ENCODE measurements at places on chromosomes 1 and 21.

DNA sequence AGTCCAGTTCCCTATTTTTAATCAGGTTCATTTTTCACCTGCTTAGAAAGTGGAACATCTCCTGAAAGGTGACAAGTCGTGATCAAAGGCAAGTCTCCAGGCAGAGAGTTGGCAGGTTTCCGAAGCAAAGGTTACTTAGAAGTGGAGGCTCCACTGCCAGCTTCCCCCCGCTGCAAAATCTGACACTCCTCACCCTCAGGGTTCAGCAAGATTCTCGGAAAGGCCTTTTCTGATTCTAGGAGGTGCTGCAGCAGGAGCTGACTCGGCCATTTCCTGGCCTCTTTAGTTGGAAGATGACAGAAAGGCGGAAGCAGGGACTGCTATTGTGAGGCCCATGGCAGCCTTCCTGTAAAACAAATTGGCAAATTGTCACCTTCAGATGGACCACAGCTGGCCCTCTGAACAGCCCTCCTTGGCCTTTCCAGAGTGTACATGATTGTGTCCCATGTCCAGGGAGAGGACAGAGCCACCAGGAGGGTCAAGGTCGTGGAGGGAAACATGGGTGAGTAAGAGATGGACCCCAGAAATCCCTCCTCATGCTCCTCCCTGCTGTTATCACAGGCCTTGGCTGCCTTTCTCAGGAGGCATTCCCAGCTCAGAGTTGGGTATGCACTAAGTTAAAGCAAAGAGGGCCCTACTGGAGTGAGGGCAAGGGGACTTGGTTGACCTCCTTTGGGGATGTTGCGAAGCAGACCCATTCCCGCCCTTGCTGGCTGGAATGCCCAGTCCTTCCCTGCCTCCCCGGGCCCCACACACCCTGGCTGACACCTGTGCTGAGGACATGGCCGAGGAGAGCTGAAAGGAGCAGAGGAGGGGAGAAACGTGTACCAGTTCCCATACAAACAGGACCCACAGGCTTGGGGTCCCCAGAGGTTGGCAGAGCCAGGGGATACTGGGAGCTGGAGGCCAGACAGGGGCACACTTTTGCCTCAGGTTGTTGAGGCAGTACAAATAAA is 115.5 kb upstream of the IRF2BP2 start:
- peak; percentile 51 for DNase-seq

DNA sequence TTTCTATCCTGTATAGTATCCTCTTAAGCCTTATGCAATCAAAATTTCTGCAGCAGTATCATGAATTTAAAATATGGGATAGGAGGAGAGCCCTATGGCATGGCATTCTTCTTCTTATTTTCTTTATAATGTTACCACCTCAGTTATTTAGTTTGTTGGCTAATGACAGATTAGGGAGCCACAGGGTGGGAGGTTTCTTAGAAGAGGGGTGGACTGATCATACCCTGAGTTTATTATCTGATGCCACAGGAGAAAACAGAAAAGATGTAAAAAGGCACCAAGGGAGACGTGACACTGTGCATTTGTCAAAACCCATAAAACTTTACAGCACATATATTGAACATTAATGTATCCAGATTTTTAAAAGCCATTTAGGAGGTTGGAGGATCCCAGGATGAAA is 66.9 kb downstream of the LRRC8D start:
- no peak for DNase-seq

DNA sequence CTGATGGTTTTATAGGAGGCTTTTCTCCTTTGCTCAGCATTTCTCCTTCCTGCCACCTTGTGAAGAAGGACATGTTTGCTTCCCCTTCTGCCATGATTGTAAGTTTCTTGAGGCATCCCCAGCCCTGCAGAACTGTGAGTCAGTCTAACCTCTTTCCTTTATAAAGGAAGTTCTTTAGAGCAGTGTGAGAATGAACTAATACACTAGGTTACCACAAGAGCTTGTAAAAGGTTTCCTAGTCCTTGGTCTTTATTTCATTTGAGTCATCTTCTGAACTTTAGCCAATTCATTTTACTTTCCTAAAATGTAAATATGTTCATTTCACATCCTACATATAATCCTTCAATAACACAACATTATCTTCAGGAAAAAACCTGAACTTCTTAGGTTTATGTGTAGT is 365.3 kb downstream of the HHIPL2 start:
- DNase-seq, result no peak

GRCh38 chr1:154493276-154493675 is 8.7 kb upstream of the TDRD10 start:
- no peak for DNase-seq

DNA sequence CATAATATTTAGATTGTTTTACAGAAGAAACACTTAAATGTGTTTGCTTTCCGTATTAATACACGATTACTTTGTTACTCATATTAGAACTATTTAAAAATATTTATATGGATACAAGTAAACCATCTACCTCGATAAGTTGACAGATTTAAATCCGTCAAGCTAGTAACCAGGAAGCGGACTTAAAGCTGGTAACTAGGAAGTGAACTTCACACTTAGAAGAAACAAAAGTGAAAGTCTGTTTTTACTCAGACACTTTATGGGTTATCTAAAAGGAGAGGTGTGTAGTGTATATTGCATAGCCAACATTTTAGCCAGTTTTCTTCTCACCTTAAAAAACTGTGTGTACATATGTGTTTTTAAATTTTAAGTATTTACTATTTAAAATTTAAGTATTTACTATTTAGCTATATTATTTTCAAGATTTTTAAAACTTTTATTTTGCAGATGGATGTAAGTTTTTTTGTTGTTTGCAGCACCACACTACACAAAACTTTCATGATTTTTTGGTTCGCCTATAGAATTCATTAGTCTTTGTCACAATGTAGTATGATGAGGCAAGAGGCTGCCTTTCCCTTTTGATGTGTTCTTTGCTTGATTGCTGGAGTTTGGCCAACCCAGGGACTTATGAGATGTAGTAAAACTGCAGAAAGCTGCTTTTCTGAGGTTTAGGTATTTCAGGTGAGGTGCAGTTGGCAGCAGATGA is 2.7 kb downstream of the USP25 start:
- no peak for DNase-seq

DNA sequence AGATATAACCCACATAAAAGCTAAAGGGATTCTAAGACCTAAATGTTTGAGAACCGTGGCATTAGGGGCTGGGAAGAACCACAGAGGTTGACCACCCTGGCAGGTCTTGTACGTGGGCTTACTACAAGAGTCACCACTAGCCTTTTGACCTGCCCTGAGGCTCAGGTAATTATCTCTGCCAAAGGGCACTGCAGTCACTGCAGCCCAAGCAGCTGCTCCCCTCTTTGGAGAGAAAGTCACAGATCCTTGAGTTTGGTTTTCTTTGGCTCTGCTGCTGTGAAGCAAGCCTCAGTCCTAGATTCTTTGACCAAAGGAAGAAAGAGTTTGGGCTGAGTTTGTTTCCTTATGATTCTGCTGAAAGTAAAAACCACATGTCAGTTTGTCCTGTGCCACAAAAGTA is 11.6 kb downstream of the PARK7 start:
- DNase-seq, result no peak

GRCh38 chr1:25641931-25642573 is 25.5 kb downstream of the MAN1C1 start:
- no peak for DNase-seq

- no peak for DNase-seq
Measured at GRCh38 chr1:201020721-201021629, 2.5 kb downstream of the KIF21B start.

- DNase-seq, result no peak
Measured at GRCh38 chr1:110773813-110774212, 99.1 kb upstream of the KCNA3 start.
